ENCODE measurements at places on chromosomes 1 and 21. TPM values are rescaled to one million over a fixed set of nuclear protein-coding genes. Genes with fewer than 3 reads are reported as not detected.

- H3K27ac ChIP-seq: no peak overlapping the region
- no peak overlapping the region for H3K4me3 ChIP-seq
- H3K27me3 ChIP-seq: no peaks in the 10 kb centered on the region
- DNase-seq: no peak
Measured at GRCh38 chr1:156489166-156489934, 11.2 kb downstream of the MEF2D start.

DNA sequence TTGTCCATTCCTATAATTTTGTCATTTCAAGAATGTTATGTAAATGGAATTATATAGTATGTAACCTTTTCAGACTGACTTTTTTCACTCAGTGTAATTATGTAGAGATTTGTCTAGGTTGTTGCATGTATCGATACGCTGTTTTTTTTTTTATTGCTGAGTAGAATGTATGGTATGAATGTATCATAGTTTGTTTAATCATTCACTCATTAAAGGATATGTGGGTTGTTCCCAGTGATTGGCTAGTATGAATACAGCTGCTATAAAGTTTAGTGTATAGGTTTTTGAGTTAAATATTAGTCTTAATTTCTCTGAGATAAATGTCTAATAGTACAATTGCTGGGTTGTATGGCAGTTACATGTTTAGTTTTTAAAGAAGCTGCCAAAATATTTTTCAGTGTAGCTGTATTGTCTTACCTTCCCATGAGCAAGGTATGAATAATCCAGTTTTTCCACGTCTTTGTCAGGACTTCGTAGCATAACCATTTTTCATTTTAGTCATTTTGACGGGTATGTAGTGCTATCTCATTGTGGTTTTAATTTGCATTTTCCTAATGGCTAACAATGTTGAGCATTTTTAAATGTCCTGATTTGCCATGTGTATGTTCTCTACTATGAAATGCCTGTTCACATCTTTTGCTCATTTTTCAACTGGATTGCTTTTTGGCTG is 22.4 kb downstream of the CASQ2 start:
- H3K4me1 ChIP-seq: no peaks in the 10 kb centered on the region
- no peak for DNase-seq
- no peak overlapping the region for H3K4me3 ChIP-seq
- H3K27me3 ChIP-seq: no peaks in the 10 kb centered on the region
- no peak overlapping the region for H3K27ac ChIP-seq

- H3K36me3 ChIP-seq: peaks cover 31% of the 10 kb centered on the region
- no peaks in the 10 kb centered on the region for H3K27me3 ChIP-seq
- peak overlapping the region; percentile 97 for H3K4me3 ChIP-seq
- no peak for DNase-seq
- peaks cover 22% of the 10 kb centered on the region for H3K4me1 ChIP-seq
Measured at GRCh38 chr1:111449703-111450017, 396 bp downstream of the ATP5PB start.

DNA sequence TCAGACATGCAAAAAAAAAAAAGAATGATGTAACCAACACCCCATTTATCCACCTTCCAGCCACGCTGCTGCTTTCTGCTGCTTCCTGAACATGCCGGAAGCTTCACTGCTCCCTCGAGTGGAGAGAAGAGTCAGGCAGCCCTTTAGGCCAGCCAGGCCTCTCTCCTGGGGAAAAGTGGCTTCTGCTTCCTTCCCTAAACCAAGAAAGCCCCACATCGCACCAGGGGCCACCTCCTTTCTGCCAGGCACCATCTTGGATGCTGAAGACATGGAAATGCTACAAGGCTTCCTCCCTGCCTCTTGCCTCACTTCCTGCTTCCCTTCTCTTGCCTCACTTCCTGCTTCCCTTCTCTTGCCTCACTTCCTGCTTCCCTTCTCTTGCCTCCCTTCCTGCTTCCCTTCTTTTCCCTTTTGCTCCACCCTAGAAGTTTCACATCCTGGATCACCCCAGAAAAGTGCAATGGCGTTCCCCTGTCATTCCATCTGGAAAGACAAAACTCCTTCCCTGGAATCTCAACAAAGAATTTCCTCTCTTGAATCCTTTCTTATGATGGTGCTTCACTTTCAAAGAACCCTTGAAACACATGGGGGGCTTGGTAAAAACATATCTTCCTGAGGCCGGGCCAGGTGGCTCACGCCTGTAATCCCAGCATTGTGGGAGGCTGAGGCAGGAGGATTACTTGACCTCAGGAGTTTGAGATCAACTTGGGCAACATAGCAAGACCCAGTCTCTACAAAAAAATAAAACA is 18.7 kb downstream of the TNFRSF8 start:
- no peak overlapping the region for H3K27ac ChIP-seq
- no peak overlapping the region for H3K4me3 ChIP-seq
- H3K27me3 ChIP-seq: no peaks in the 10 kb centered on the region
- no peaks in the 10 kb centered on the region for H3K4me1 ChIP-seq

OR14K1 gene
- total RNA-seq: not detected

DNA sequence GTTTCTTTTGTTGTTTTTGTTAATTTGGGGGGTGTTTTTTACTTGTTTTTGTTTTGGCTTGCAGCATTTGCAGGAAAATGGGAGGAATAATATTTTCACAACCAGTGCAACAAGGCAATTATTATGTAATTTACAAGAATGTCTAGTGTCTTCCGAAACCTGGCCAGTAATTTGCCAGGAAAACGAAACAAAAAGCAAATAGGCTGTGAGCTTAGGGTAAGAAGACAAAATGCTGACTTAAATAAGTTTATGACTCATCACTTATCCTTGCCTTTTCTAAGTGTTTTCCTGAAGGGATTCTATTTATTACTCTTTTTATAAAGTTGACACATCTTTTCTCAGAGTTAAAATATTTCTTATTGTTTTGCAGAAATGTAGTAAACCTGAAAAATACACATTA is 49.8 kb downstream of the KCNT2 start:
- no peak for DNase-seq
- no peaks in the 10 kb centered on the region for H3K4me1 ChIP-seq
- H3K4me3 ChIP-seq: peak overlapping the region; percentile 21
- no peak overlapping the region for H3K27ac ChIP-seq
- H3K36me3 ChIP-seq: no peaks in the 10 kb centered on the region
- no peaks in the 10 kb centered on the region for H3K27me3 ChIP-seq

ASTN1 gene
- total RNA-seq: 0.05 TPM

DNA sequence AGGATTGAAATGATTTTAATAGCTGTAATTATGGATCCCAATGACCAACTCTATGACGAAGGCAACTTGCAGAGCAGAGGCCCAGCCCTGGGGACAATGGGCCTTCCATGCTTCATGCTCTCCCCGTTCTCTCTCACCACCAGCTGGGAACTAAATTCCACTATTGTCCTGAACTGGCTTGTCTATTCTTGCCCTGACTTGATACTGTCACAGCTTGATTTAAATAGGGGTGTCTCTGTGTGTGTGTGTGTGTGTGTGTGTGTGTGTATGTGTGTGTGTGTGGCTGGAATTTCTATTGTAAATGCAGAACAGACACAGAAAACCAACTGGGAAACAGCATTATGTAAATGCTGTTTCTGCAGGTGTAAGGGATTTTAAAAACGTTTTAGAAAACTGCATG is 57.0 kb downstream of the SLC22A15 start:
- H3K4me1 ChIP-seq: no peaks in the 10 kb centered on the region
- no peak for DNase-seq
- no peak overlapping the region for H3K27ac ChIP-seq
- H3K4me3 ChIP-seq: no peak overlapping the region
- H3K36me3 ChIP-seq: no peaks in the 10 kb centered on the region

KRTAP10-6 gene
- not detected for total RNA-seq

DNA sequence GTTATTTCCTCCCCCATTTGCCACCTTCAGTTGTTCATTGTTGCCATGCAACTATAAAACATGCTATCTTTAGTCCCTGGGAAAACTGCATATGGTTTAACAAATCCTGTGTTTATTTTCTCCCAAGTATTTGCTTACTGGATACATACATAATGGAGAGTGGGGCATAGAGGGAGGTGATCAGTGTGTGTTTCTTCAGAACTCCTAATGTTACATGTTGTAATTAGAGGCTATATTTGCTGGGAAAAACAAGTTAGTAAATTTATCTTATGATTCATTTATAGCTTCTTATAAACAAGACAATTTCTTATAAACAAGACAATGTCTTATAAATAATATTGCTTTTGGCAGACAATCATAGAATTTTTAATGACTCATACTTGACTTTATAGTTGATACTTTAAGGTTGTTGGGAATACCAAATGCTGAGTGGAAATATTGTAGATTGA is 7.3 kb upstream of the GIPC2 start:
- no peak overlapping the region for H3K4me3 ChIP-seq
- H3K27ac ChIP-seq: no peak overlapping the region
- H3K4me1 ChIP-seq: no peaks in the 10 kb centered on the region
- H3K36me3 ChIP-seq: no peaks in the 10 kb centered on the region
- H3K27me3 ChIP-seq: peaks cover 4% of the 10 kb centered on the region

DNA sequence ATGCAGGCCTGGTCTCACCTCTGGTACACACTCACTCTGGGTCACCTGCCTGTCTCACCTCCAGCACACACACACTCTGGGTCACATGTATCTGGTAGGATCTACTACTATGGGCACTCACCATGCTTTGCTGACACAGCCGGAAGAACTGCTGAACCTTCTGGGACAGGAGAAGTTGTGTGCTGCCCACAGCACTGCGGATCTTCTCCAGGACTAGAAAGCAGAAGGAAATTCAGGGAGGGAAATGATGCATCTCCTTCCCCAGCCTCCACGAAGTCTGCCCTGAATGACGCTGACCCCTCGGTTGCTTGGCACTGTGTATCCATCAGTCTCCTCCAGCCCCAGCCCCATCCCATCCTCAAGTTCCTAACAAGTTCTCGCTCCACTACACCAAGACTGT is 7.9 kb upstream of the SMIM12 start:
- no peak overlapping the region for H3K27ac ChIP-seq
- no peak overlapping the region for H3K4me3 ChIP-seq
- no peaks in the 10 kb centered on the region for H3K4me1 ChIP-seq
- no peak for DNase-seq

SELP gene
- total RNA-seq: not detected

CRP gene
- total RNA-seq: 0.90 TPM

DNA sequence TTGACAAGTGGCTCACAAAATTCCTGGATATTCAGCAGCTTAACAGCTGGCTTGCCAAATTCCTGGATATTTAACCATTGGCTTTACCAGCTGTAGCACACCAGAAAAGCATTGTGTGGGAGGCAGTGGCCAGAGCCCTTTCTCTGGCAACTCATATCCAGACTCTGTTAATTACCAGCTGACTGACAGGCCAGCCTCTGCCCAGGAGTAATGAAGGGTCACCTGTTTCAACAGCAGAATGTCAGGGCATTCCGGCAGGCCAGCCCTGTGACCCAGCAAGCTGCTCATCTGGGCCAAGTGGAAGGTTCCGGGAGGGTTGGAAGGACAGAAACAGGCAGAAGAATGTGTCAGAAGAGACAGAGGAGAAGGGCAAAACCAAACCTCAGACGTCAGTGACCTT is 35.2 kb upstream of the KIRREL1 start:
- no peak overlapping the region for H3K4me3 ChIP-seq
- no peak for DNase-seq
- H3K4me1 ChIP-seq: no peaks in the 10 kb centered on the region
- H3K27ac ChIP-seq: no peak overlapping the region

DNA sequence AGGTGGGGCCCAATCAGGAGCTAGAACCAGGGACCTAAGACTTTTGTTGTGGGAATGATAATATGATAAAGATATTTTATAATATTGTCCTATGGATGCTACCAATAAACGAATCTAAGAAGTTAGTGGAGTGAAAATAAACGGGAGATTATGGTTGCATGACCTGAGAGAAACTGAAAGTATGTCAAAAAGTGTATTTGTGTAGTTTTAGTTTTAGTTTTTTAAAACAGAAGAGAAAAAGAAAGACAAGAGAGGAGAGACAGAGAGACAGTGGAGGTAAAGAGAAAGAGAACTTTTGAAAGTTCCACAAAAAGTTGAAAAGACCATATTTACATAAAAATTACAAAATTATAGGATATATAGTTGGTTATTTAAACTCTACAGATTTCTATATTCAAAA is 64.1 kb upstream of the TMPRSS15 start:
- DNase-seq: no peak
- H3K27me3 ChIP-seq: no peaks in the 10 kb centered on the region
- H3K4me1 ChIP-seq: no peaks in the 10 kb centered on the region
- no peak overlapping the region for H3K4me3 ChIP-seq

KANK4 gene
- total RNA-seq: 0.18 TPM

- no peak for DNase-seq
- H3K36me3 ChIP-seq: no peaks in the 10 kb centered on the region
- no peak overlapping the region for H3K4me3 ChIP-seq
- H3K27me3 ChIP-seq: no peaks in the 10 kb centered on the region
- H3K27ac ChIP-seq: no peak overlapping the region
Measured at GRCh38 chr1:61344696-61345095, 262.3 kb downstream of the NFIA start.

GRCh38 chr1:24186031-24186710 is 918 bp downstream of the IFNLR1 start:
- no peaks in the 10 kb centered on the region for H3K36me3 ChIP-seq
- H3K4me3 ChIP-seq: peak overlapping the region; percentile 69
- H3K27ac ChIP-seq: no peak overlapping the region
- H3K27me3 ChIP-seq: no peaks in the 10 kb centered on the region
- H3K4me1 ChIP-seq: peaks cover 10% of the 10 kb centered on the region
- no peak for DNase-seq

GRCh38 chr21:44933199-44933917 is 6.5 kb upstream of the SLX9 start:
- H3K36me3 ChIP-seq: no peaks in the 10 kb centered on the region
- H3K27me3 ChIP-seq: no peaks in the 10 kb centered on the region
- H3K4me3 ChIP-seq: no peak overlapping the region
- no peak for DNase-seq
- peaks cover 8% of the 10 kb centered on the region for H3K4me1 ChIP-seq

TEX38 gene
- total RNA-seq: not detected

- no peak overlapping the region for H3K4me3 ChIP-seq
- peaks cover 30% of the 10 kb centered on the region for H3K4me1 ChIP-seq
- no peak for DNase-seq
- no peaks in the 10 kb centered on the region for H3K27me3 ChIP-seq
Measured at GRCh38 chr1:61182049-61182448, 99.7 kb downstream of the NFIA start.

- DNase-seq: no peak
- H3K4me1 ChIP-seq: no peaks in the 10 kb centered on the region
- no peak overlapping the region for H3K27ac ChIP-seq
- peaks cover 10% of the 10 kb centered on the region for H3K36me3 ChIP-seq
- H3K4me3 ChIP-seq: no peak overlapping the region
- no peaks in the 10 kb centered on the region for H3K27me3 ChIP-seq
Measured at GRCh38 chr1:20867847-20868246, 80.7 kb upstream of the HP1BP3 start.

Data from Panc1 (cell line).